ENCODE measurements at places on chromosomes 11 and 22.

GRCh38 chr11:67317888-67318555 lies 14.7 kb downstream of the SSH3 start:
- no peak for DNase-seq

DNA sequence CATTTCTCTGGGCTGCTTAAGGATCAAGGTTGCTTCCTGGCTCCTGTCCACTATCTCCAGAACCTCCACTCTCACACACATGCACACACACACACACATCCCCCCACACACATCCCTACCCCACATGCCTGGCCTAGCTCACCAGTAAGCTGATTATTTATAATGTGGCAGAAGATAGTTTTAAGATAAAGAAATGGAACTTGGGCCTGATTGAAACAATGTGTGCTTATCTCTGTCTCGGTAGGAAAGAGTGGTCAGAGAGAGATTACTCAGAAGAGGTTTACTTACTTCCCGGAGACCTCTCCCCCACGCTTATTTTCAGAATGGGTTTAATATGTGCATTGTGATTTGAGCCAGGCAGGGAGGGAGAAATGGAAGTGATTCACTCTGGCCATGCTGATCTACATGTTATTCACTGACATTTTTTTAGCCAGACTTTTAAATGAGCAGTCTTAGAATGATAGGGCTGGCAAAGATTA lies 422.4 kb downstream of the TENM4 start:
- DNase-seq, result no peak

- no peak for DNase-seq
Observed at GRCh38 chr22:43528601-43529360, 117.0 kb downstream of the MPPED1 start.

- no peak for DNase-seq
Observed at GRCh38 chr22:47036352-47036751, 273.9 kb downstream of the TBC1D22A start.

GRCh38 chr22:35258191-35258988 lies 1.1 kb downstream of the HMGXB4 start:
- no peak for DNase-seq

DNA sequence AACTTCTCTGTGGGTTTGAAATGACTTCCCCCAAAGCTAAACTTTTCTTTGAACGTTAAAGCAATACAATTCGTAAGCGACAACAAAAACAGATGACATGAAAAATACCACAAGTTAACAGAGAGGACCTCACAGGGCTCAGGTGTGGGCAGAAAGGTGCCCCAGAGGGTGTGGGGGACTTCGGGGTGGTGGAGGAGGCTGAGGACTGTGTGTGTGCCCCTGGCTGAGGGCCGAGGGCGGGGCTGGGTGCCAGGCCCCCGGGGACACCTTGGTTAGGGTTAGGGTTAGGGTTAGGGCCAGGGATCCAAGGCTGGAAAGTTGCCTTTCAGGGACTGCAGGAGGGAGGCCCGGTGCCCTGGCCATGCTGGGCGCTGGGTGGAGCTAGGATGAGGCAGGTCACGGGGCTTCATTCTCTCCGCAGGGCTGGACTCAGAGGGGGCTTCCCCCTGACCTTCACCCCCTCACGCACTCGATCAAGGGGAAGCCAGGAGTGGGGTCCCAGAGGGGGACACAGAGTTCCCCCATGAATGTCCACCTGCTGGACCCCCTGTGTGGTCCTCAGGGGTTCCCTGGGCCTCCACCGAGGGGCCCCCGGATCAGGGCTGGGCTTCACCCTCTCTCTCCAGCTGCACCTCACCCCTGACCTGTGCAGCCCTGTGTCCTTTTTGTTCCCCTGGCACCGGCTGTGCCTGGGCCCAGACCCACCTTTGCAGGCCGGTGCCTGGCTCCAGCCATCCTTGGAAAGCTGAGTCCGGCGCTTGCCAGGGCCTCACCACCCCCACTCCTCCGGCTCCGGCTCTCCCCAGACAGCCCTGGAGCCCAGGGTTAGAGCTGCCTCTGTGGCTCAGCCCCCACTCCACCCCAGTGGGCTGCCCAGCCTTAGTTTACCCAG lies 7.0 kb downstream of the TNNI2 start:
- no peak for DNase-seq

DNA sequence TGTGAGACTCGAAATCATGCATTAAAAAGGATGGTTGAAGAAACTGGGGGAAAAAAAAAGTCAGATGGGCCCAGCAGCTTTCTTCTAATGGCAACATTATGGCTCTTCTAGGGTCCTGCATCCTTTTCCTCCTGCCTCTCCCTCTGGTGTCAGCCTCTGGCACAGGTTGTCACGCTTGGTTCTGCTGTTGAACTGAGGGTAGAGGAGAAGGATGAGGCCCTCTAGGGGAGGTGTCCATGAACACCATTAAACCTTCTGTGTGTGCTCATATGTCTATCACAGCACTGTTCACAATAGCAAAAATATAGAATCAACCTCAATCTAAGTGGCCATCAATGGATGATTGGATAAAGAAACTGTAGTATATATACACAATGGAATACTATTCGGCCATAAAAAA lies 36.0 kb downstream of the BUD13 start:
- no peak for DNase-seq

DNA sequence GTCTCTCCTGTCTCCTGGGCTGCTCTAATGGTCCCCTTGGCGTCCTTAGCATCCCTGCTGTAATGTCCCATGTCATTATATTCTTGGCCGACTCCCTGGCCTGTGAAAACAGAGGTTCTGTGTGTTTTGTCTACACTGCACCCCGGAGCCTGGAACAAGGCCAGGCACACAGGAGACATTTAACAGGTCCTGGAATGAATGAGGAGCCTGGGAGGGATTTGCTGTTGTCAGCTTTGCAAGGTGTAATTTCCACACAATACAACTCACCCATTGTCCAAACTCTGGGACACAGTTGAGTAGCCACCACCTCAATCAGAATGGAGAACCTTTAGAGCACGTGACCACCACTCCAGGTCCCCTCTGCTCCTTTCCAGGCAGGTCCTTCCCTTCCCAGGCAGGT lies 14.9 kb upstream of the PDGFB start:
- DNase-seq, result no peak

- DNase-seq, result no peak
Observed at GRCh38 chr11:100340466-100341319, 346.4 kb upstream of the ARHGAP42 start.

DNA sequence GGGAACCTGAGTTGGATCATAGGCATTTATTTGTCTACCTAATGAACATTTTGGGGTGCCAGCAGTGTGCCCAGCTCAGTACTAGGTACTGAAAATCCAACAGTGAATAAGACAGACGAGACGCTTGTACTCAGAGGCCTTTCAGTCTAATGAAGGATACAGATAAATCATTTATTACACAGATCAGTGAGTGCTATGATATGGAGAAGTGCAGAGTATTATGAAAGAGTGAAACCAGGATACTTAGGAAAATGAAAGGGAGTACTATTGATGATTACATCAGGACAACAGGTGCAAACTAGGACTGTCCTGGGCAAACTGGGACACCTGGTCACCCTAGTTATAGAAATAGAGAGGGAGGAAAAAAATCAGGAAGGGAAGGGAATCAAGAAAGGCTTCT lies 207.5 kb upstream of the NCAM1 start:
- no peak for DNase-seq

DNA sequence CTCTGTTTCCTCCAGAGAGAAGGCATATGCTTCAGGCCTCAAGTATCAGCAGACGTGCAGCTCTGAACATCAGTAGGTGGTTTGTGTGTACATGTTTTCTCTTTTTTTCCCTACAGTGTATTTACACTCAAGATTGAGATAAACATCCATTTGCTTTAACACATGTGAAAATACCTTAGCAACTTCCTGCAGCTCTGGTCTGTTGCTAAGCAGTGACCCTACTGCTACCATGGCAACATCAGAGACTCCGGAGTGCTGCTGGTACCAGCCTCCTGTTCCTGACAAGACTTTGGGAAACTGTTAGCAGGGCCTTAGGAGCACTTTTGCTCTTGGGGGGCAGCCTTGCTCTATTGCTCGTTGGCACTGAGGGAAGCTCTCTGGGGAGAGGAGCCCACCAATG lies 221.2 kb upstream of the PLET1 start:
- no peak for DNase-seq

- DNase-seq, result no peak
Observed at GRCh38 chr22:45834241-45834640, 142.7 kb downstream of the WNT7B start.

GRCh38 chr22:20641198-20641892 lies 132.6 kb upstream of the SERPIND1 start:
- no peak for DNase-seq

GRCh38 chr11:17772704-17773600 lies 38.4 kb downstream of the KCNC1 start:
- no peak for DNase-seq

GRCh38 chr11:34525888-34526657 lies 12.5 kb upstream of the ELF5 start:
- no peak for DNase-seq

DNA sequence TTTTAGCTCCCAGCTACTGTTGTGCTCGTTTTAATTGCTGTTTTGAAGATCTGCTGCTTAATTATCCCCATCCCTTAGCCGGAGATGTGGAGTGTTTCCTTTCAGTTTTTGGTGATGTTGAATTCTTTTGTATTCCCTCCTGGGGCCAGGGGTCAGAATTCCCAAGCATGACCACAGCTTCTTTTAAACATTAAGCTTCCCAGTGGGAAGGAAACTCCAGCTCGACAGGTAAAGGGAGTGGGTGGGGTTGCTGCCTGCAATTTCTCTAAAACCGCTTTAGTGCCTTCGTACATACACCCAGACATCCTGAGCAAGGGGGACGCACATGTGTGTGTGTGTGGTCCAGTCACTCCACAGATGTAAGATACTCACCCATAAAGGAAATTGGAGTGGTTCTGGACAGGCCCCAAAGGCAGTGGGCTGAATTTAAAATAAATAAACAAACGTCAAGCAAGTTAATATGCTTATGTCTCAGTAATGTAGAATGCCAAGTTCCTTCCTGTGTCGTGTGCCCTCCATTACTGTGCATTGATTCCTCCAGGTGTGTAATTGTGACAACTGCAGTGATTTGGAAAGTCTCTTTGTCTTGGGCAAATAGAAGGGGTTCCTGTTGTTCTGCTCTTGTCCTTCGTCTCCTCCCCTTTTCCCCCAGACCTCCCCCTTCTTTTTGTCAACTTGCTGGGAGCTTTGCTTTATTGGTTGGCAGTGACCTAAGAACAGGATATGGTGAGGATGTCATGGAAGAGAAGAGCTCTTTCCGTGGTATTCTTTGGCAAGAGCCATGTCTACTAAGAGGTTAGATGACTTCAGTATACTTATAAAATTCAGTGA lies 19.2 kb upstream of the ADSL start:
- no peak for DNase-seq

GRCh38 chr11:116244889-116245288 lies 527.9 kb downstream of the BUD13 start:
- no peak for DNase-seq

GRCh38 chr11:32259641-32260081 lies 168.8 kb downstream of the RCN1 start:
- DNase-seq, result no peak

- DNase-seq, result no peak
Observed at GRCh38 chr22:48692734-48693376, 1134.8 kb downstream of the BRD1 start.

DNA sequence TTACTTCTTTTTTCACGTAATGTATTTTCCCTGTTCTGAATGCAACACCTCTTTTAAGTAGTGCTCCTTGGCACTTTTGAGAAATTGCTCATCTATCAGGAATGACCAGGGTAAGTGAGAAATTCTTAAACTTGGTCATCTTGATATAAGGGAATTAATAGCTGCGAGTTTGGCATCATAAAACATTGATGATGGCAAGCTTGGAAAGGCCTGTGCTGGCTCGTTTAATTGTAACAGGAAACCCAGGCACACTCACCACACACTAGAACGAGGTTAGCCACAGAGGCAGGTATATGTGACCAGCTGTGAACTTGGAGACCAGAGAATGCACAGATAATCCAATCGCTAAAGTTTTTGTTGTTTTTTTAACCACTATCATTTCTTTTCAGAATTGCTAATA lies 24.3 kb downstream of the FAM118A start:
- DNase-seq, result no peak

- no peak for DNase-seq
Observed at GRCh38 chr11:122100756-122101080, 15.3 kb downstream of the BLID start.

GRCh38 chr11:67651976-67652781 lies 1.6 kb upstream of the ACY3 start:
- no peak for DNase-seq

DNA sequence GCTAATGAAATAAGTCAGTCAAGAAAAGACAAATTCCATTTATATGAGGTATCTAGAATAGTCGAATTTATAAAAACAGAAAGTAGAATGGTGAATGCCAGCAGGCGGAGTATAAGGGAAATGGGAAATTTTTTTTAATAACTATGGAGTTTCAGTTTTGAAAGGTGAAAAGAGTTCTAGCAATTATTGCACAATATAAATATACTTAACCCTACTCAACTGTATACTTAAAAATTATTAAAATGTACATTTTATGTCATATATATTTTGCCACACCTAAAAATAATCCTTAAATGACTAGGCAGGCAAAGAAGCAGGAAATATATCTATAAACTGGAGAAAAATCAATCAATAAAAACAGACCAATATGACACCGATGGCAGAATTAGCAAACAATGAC lies 196.5 kb upstream of the UBASH3B start:
- DNase-seq, result no peak

DNA sequence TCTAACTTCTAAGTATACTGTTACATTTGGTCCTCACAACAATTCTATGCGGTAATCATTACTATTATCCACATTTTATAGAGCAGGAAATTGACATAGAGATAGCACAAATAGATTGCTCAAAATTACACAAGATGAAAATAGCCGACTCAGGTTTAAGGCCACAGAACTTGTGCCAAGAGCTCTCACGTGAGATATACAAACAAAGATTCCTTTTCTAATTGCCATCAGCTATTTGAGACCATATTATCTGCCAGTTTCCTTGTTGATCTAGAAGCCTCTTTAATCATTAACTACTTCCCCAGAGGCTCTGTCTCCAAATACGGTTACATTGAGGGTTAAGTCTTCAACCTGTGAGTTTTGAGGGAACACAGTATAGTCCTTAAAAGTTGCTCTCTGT lies 61.0 kb upstream of the GLYATL1B start:
- DNase-seq, result no peak

- DNase-seq, result no peak
Observed at GRCh38 chr22:50083462-50084079, 1.7 kb downstream of the MLC1 start.

GRCh38 chr11:76795290-76795935 lies 12.3 kb downstream of the TSKU start:
- DNase-seq, result no peak

DNA sequence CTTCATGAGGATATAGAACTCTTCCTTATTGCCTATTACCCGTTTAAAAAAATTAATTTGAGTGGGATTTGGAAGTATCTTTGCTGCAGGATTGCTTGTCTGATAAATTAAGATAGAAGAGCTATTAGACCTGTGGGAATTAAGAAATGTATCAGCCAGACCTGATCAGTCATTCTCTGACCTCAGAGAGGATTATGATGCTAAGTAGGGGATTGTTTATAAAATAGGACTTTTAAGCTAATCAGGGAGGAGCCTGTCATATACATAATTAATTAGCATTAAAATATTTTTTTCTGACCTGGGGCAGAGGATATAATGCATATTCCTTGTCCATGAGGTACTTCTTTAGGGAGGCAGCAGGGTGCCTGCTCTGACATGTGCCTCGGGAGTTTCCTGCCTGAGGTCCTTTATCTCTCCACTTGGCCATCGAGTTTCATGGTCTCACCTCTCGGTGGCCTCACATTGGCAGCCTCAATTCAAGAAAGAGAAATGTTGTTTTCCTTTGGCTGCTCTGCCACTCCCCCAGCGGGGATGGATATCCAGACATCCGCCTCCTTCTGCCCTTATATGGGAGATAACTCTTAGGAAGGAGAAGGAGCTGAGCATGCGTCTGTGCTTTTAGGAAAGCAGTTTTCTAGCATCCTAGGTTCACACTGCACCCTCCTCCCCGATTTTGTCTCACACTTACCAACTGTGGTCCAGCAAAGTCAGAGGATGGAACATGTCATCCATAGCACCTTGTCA lies 41.1 kb downstream of the DIXDC1 start:
- DNase-seq, result no peak
